ENCODE measurements at places on chromosomes 2 and 18. TPM values are rescaled to one million over a fixed set of nuclear protein-coding genes. Genes with fewer than 3 reads are reported as not detected.

The IL36RN gene
- not detected for total RNA-seq

The UPP2 gene
- total RNA-seq, result not detected

The PTH2R gene
- not detected for total RNA-seq

The INHBB gene
- total RNA-seq, result 21.9 TPM

The CHRND gene
- total RNA-seq, result not detected

The CDH20 gene
- not detected for total RNA-seq

The CPLX4 gene
- not detected for total RNA-seq

The TEX44 gene
- total RNA-seq, result not detected

The VWC2L gene
- total RNA-seq, result not detected

The ZNF532 gene
- 194 TPM for total RNA-seq

Data from aorta (tissue), 5 donors.